ENCODE measurements at places on chromosomes 12 and 14. TPM values are rescaled to one million over a fixed set of nuclear protein-coding genes. Genes with fewer than 3 reads are reported as not detected.

GRCh38 chr12:57754411-57755193, at the start of gene MARCHF9:
Gene MARCHF9 (plus strand): TSS chr12:57755103. CDS start chr12:57755529, 426 bp downstream.
- peak; percentile 92 for DNase-seq

- DNase-seq, result no peak
Measured at GRCh38 chr12:71124835-71125460, 32.9 kb downstream of the TSPAN8 start.

DNA sequence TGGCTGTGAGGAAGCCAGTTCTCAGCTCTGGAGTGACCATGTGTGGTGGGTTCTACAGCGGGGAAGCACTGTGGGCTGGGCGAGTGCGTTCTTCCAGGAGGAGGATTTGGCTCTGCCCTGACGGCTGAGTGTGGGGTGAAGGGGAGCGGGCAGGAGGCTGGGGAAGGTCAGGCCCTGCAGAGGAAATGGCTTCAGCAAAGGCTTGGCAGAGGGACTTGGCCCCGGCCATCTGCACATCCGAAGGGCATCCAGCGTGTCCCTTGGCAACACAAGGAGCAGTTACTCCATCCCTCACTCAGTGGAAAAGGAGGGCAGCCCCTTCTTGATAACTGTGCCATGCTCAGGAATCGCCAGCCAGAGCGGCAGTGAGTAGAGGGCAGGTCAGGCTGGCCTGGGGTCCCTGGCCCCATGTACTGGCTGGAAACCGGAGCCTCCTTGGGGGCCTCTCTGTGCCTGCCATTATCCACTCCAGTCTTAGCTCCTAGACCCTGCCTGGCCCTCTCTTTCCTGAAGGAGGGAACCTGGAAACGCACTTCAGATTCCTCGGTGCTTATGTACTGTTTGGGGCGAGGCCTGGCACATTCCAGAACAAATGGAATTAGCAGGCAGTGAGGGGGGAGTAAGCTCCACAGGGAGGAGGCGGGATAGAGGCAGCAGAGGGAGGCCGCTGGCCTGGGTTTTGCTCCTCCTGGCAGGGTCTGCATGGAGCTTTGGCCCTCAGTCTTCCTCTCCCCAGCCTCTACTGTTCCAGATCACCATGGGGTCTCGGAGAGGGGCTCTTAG, 133.6 kb upstream of the NCOR2 start:
- DNase-seq, result no peak

GRCh38 chr14:73242357-73242901, 5.1 kb downstream of the PAPLN start:
- peak; percentile 36 for DNase-seq

DNA sequence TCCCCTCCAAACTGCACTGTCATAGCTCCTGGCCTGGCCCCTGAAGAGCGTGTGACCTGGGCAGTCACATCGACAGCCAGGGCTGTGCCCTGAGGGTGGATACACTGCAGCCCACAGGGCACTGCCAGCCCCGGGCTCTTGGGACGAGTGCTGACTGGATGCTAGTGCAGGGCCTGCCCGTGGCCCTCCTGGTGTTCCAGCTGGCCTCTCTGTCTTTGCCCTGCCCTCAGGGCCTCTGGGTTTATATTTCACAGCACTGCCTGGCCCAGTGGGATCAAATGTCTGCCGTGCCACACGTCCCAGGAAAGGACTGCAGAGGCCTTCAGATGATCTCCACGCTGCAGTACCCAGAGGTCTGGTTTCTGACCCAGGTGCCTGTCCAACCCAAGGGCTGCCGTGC, 10.1 kb upstream of the CCDC197 start:
- DNase-seq, result no peak

DNA sequence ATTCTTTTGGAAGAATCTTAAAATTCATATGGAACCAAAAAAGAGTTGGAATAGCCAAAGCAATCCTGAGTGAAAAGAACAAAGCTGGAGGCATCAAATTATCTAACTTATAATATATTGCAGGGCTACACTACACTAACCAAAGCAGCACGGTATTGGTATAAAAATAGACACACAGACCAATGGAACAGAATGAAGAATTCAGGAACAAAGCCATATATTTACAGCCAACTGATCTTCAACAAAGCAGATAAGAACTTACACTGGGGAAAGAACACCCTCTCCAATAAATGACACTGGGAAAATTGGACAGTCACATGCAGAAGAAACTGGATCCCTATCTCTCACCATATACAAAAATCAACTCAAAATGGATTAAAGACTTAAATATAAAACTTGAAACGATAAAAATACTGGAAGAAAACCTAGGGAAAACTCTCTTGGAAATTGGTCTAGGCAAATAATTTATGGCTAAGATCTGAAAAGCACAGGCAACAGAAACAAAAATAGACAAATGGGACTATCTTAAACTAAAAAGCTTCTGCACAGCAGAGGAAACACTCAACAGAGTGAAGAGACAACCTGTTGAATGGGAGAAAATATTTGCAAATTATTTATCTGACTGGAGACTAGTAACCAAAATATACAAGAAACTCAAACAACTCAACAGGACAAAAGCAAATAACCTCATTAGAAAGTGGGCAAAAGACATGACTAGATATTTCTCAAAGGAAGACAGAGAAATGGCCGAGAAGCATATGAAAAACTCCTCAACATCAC, 286.3 kb downstream of the ITPR2 start:
- DNase-seq, result no peak

- DNase-seq, result no peak
Measured at GRCh38 chr12:46602474-46602873, 223.3 kb downstream of the SLC38A4 start.

DNA sequence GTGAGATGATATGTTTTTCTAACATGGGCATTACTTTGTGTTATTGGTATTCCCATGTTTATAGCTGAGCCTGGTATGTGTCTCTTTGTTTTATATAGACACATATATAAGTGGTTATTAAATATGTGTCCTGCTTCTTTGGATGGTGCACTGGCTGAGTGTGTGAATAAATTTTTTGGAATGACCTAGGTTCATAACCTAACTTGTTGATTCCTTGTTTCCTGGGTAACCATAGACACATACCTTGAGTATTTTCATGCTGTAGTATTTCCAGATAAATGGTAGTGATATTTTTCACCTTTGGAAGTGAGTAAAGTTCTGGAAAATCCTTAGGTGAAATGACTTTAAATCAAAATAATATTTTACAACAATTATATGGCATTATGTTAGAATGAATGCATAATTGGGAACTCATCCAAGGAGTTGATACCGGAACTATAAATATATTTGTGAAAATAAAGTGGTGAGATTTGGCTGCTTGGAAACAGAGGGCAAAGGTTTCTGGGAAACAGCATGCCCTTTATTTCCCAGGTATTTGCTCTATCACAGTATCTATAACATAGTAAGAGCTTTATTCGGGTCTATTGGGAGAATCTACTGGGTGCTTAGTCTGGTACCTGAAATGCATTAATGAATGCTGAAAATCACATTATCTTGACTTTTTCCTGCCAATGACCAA, 64.3 kb upstream of the REP15 start:
- DNase-seq, result no peak

- no peak for DNase-seq
Measured at GRCh38 chr14:33532553-33532952, 418.3 kb downstream of the EGLN3 start.

DNA sequence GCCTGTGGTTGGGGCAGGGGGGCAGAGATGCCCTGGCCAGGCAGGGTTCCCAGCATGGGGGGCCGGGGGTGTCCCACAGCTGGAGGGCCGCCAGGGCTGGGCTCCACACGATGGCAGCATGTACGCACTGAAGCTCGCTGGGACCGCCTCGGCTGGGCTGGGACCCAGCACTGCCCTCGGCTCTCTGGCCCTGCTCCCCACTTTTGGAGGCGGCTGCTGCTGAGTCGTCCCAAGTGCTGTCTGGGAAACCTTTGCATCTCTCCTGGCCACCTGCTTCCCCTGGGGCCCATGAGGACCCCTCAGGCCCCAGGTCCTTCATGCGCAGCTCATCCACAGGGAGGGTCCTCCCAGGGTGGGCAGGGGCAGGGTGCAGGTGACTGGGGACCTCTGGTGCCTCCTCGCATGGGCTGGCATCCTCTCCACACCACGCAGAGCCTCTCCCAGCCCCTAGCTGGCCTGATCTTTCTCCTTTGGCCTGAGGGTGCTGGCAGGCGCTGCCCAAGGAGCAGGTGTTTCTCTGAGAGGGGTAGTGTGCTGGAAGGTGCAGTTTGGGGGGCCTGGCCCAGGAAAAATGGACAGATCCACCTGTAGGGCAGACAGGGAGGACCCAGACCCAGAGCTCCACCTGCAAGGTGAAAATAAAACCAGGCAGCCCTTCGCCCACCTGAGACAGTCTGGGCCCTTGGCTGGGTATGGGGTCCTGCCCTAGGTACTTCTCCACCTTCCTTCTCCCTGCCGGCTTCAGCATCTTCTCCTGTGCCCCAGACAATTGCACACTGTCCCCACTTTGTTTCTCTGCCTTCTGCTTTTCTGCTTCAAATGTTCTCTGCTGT, 46.9 kb downstream of the DLK1 start:
- no peak for DNase-seq

Gene EML5
- total RNA-seq, result 5.7 TPM

Gene FAM222A
- 0.55 TPM for total RNA-seq

Gene FKBP3
- total RNA-seq, result 72.4 TPM

Gene MGST1
- total RNA-seq, result not detected

Gene MYL6
- 1,196 TPM for total RNA-seq

Measured in activated CD4-positive, alpha-beta memory T cell treated with anti-CD3 and anti-CD28 coated beads for 36 hours (primary cell).